ENCODE measurements at places on chromosomes 7 and 10.

- no peak for DNase-seq
These were observed 87.2 kb downstream of the NRF1 start for GRCh38 chr7:129698516-129699418.

- DNase-seq = no peak
These were observed 1222.1 kb upstream of the AUTS2 start for GRCh38 chr7:68376131-68376661.

GRCh38 chr7:142063551-142064442 is 47.7 kb upstream of the MGAM2 start:
- DNase-seq = no peak

- peak; percentile 29 for DNase-seq
These were observed 24.3 kb upstream of the CPA2 start for GRCh38 chr7:130242198-130243014.

DNA sequence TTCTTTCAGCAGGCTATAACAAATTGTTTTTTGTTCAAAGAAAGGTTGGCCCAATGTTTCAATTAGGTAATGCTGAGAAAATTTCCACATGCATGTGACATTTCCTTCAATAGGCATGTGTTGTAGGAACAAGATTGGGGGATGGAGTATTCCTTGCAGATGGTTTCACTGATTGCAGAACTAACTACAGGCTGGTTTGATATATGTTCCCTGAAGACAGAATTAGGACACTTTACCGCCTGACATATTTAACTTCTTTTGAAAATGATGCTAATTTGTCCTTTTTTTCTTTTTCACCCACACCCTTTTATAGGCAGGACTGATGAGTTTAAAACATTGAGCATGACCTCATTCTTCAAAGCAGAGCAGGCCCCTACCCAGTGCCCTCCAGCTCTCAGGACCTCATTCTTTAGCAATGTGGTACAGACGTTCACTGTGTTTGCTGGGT is 163.3 kb downstream of the CPED1 start:
- DNase-seq = no peak

DNA sequence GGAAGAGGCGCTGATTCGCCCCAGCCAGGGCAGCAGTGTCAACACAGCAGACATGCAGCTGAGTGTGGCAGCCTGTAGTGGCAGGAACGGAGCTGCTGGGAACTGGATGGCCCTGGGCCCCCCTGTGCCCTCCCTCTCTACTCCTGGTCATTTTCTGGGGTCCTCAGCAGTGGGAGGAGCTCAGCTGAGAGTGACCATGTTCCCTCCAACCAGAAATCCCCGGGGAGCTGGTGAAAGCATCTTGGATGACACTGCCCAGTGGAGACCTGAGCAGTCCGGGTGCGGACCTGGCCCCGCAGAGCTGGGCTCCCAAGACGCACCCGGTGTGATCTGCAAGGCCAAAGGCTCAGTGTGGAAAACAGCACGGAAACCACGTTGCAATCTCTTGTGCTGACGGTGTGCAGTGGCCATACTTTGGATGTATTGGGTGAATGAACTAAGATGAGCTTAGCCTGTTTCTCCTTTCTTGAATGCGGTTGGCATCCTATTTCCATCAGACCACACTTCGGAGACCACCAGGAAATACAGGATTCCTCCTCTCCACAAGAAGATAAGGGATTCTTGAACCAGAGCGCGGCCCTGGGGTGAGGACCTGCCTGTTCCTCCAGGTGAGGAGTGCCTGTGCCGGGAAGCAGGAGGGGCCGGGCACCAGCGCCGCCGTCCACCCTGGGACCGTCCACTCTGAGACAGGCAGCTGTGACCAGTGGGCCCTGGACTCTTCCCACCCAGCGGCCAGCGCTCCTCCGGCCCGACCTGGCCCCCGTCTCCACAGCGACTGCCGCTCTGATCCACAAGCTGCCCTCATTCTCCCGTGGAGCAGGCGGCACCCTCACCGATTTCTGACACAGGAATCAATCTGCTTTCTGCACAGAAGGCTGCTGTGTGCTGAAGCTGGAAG is 93.5 kb upstream of the DIP2C start:
- DNase-seq = no peak

DNA sequence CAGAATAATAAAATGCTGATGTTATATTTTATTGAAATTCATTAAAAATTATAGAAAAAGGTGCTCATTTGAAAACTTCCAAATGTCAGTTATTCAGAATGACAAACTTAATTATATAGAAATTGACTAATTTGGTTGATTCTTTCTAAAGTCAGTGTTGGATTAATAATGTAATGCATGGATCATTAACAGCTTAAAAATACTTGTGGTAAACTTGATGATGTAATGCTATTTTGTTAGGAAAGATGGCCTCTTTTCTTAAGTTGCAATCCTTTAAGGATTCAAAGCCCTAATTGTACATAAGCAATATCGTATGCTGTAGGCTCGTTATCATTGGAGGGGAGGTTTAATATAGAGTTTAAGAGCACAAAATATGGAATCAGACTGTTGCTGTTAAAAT is 141.2 kb downstream of the ZEB1 start:
- no peak for DNase-seq

DNA sequence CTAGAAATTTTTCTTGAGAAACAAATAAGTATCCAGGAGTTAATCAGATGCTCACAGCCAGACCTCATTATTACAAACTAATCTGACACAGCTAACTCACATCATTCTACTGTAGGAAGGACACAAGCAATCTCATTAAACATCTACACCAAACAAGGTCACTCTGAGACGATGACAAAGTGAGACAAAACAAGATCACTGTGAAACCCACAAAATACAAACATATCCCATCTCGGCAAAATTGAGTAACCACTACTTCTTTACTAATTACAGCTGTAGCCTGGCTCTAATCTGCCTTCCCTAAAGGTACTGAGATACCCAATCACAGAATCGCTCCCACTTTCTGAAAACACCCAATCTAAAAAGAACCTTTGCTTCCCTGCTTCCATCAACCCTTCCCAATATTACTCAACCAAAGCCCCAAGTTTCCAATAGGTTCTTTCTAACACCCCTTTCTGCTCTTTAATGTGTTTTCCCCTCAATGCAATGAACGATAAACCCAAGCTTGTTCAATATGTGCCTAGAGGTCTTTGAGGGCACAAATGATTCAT is 26.9 kb downstream of the CCDC6 start:
- no peak for DNase-seq

GRCh38 chr7:14973712-14974428 is 71.3 kb upstream of the DGKB start:
- DNase-seq = no peak

DNA sequence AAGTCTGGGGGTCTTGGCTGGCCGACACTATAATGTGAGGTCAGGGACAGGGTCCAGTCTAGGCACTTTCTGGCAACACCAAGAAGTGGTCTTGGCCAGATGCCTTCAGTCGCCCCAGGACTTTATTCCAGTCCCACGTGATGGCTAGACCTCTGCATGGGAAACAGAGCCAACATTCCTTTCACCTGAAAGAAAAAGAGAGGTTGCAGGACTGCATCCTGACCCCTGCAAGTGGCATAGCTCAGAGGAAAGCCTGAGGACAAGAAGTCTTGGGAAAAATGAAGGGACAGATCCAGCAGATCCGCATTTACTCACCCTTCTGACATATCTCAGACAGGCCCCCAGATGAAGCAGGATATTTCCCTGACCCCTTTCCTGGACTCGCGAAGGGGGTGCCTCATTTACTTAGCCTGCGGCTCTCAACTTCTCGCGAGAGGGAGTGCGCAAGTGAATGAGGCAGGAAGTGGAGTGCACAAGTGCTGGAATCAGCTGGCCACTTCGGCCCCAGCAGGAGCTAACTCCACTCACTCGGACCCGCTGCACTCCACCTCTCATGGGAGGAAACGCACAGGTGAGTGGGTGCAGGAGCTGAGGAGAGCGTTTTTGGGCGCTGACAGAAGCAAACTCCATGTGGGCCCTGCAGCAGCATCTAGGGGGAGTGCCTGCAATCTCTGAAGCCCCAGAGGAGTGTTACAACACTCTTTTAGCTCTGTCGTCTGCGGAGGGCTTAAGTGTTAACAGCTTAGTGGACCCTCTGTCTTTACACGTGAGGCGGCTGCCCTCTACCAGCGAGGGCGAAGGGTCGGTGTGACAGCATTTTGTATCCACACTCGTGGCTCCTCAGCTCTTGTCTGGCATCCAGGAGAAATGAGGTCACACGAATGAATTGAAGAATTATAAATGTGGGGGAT is 916.2 kb upstream of the GHITM start:
- DNase-seq = no peak

DNA sequence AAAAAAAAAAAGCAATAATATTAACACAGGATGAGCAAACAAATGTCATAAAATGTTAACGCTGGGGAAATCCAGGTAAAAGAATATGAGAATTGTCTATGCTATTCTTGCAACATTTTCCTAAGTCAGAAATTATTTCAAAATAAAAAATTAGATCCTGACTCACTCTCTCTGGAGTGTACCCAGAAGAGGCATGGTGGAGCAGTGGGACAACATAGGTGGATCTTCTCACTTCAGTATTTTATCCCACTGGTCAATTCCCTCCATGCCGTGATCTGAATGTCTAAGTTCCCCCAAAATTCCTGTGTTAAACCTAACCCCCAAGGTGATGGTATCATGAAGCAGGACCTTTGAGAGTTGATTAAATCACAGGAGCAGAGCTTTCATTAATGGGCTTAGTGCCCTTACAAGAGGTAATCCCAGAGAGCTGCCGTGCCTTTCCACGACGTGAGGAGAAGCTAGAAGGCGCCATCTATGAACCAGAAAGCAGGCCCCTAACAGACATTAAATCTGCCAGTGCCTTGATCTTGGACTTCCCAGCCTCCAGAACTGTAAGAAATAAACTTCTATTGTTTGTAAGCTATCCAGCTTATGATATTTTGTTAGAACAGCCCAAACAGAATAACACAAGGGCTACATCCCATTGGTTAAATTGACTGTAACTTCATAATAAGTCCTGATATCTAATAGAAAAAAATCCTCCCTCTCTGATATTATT is 35.2 kb downstream of the USP6NL start:
- no peak for DNase-seq

GRCh38 chr7:85510287-85510686 is 323.4 kb upstream of the SEMA3D start:
- no peak for DNase-seq

GRCh38 chr10:19412531-19412930 is 363.9 kb downstream of the MALRD1 start:
- DNase-seq = no peak

- no peak for DNase-seq
These were observed 15.0 kb upstream of the GFRA1 start for GRCh38 chr10:116287906-116288501.

GRCh38 chr7:139033346-139034114 is 2.3 kb downstream of the ZC3HAV1L start:
- no peak for DNase-seq

DNA sequence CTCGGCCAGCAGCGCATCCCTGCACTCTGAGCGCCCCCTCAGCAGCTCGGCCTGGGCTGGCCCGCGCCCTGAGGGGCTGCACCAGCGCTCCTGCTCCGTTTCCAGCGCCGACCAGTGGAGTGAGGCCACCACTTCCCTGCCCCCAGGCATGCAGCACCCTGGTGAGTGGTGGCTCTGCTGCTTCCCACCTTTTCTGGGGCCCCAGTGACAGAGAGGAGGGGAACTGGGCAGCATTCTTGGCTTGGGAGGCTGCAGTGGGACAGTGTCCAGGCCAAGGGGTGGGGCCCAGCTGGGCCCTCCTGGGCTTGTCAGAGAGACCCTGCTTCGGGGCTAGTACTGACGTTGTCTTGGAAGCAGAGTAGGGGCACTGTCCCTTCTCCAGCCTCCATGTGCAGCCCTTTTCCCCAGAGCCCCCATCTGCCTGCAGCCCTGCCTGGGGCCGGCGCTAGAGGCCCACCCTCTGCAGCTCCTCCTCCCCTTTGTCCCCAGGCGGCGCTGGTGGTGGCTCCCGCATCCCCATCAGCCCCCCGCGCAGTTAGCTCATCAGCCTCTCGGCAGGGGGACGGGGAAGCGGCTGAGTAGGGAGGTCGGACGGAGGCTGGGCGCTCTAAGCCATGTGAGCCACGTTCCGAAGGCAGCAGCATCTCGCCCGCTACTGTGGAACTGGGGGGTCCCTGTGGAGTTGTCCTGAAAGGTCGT is 29.2 kb downstream of the GBX1 start:
- no peak for DNase-seq

GRCh38 chr10:76026176-76026771 is 594.9 kb downstream of the LRMDA start:
- DNase-seq = no peak

DNA sequence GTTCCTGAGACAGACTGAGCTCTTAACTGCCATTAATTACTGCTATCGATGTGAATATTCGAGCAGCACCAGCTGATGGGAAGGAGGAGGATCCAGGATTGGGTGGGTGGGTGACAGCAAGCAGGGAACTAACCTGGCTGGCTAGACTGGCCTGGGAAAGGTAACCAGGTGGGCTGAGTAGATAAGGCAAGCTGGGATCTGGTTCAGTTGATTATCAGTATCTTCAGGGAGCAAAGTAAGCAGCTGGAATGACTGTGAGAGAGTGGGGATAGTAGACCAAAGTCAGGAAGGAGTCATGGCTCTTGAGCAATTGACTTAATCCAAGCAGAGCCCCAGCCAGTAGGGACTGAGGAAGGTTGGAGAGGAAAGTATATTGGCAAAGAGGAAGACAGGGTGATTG is 46.9 kb upstream of the KMT2E start:
- no peak for DNase-seq

- DNase-seq = no peak
These were observed 29.3 kb downstream of the NPS start for GRCh38 chr10:127578259-127578960.

Data from effector CD4-positive, alpha-beta T cell (primary cell).